ENCODE measurements at places on chromosomes 7 and 10. TPM values are rescaled to one million over a fixed set of nuclear protein-coding genes. Genes with fewer than 3 reads are reported as not detected.

NANOS1 gene
- total RNA-seq: 0.15 TPM

RTKN2 gene
- 3.8 TPM for total RNA-seq

ZC3HAV1L gene
- total RNA-seq: 2.2 TPM

SLC26A5 gene
- not detected for total RNA-seq

PODXL gene
- total RNA-seq: 0.47 TPM

ANKRD1 gene
- total RNA-seq: not detected

ASB13 gene
- 6.0 TPM for total RNA-seq

C10orf53 gene
- not detected for total RNA-seq

WNT8B gene
- total RNA-seq: not detected

TAC1 gene
- not detected for total RNA-seq

CYP2E1 gene
- 14.5 TPM for total RNA-seq

PPA1 gene
- total RNA-seq: 69.8 TPM

FBXL13 gene
- 1.4 TPM for total RNA-seq

CADPS2 gene
- total RNA-seq: not detected

CLDN3 gene
- total RNA-seq: not detected

ASB10 gene
- not detected for total RNA-seq

TMEM130 gene
- total RNA-seq: 0.22 TPM

FAM237B gene
- not detected for total RNA-seq

ANLN gene
- total RNA-seq: 0.52 TPM

COBL gene
- total RNA-seq: not detected

MMRN2 gene
- total RNA-seq: 0.42 TPM

ALOX5 gene
- total RNA-seq: 66.6 TPM

ELN gene
- not detected for total RNA-seq

KLF14 gene
- total RNA-seq: not detected

MYO3A gene
- total RNA-seq: not detected

OR9A2 gene
- not detected for total RNA-seq

NYAP1 gene
- 1.3 TPM for total RNA-seq

CYP26C1 gene
- total RNA-seq: 0.20 TPM

CD36 gene
- 6.8 TPM for total RNA-seq

TUBAL3 gene
- not detected for total RNA-seq

KIF11 gene
- 1.3 TPM for total RNA-seq

VWA2 gene
- not detected for total RNA-seq

TAS2R4 gene
- 0.50 TPM for total RNA-seq

APBB1IP gene
- total RNA-seq: 77.1 TPM

IQCE gene
- 6.7 TPM for total RNA-seq

HOXA5 gene
- not detected for total RNA-seq

All from T-helper 17 cell (primary cell).